RCC 7860 (cell line): ENCODE measurements at places on chromosomes 11 and 22.

DNA sequence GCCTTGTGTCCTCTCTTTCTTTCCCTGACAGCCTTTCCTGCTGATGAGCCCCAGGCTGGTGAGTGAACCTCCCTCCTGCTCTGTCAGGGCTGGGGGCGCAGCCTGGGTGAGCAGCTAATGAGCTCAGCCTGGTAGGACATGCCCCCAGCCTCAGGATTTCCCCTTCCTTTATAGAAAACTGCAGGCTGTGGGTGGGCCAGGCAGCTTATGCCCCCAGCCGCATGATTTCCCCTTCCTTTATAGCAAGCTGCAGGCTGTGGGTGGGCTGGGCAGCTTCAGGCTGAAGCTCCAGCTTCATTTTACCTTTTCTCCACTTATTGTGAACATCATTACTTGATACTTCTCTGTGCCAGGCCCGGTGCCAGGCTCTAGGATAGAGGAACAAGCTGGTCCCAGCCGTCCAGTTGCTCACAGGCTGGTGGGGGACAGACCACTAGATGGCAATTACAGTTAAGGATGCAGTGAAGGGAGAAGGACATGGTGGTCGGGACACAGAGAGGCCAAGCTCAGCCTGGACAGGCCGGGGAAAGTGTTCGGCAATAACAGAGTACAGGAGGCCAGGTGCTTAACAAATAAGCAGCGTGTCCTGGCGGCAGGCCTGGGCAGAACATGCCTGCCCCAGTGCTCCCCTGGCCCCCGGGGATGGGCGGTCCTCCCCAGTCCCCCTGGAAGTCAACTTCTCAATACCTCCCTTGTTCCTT is 5.3 kb downstream of the LGALS12 start:
- no peak for DNase-seq

GRCh38 chr11:132858223-132858622 is 674.1 kb downstream of the OPCML start:
- no peak for DNase-seq

- no peak for DNase-seq
Observed at GRCh38 chr11:130516554-130517505, 68.4 kb downstream of the ADAMTS15 start.

DNA sequence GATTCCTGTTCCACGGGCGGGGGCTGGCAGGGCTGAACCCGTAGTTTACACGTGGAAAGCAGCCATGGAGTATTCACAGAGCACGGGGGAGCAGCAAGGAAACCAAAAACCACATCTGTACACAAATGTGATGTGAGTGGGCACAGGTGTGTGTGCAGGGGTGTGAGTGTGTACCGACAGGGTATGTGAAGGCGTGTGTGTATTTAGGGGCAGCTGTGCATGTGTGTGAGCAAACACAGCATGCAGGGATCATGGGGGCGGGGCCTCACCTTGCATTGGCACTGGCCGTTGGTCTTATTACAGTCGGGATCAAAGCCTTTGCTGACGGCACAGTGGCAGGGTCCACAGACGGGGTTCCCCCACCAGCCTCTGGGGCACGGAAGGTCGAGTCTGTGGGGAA is 58.4 kb downstream of the TRMU start:
- DNase-seq = no peak

DNA sequence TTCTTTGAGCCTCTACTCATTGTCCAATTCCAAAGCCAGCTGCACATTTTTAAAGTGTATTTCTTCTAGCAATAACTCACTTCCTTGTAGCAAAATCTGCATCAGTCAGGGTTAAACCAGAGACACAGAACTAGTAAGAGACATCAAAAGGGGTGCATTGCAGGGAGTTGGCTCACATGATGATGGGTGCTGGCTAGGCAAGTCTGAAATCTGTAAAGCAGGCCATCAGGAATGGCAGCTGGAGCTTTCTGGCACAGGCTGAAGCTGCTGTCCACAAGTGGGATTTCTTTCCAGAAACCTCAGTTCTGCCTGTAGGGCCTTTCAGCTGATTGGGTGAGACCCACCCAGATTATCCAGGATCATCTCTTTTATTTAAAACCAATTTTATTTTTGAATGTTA is 698.1 kb downstream of the NTM start:
- no peak for DNase-seq

DNA sequence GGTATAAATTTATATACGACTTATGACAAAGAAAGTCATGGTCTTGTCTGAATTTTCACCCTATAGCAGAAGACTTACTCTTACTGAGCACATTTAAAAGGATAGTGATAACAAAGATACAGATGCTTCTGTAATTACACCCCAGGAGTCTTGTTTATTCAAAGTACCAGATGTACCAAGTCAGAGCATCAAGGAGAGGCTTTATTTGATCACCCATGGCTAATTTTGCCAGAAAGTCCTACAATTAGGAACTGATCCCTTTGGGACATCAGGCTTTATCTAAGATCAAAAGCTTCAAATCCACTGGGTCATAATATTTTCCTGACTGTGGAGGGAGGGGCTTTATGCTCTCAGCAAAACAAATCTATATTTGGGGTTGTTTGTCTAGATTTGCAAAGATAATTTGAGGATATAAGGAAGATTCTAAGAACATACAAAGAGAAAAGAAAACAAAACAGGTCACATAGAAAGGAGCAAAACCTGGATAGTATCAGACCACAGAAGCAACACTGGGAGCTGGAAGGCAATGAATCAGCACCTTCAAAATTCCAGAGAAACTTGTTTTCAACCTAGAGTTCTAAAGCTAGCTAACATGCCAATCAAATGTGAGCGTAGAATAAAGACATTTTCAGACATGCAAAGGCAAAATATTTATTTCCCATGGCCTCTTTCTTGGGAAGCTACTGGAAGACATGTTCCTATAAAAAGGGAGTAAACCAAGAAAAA is 124.8 kb upstream of the CSNK2A3 start:
- no peak for DNase-seq

GRCh38 chr11:68273026-68273738 is 1.4 kb upstream of the C11orf24 start:
- DNase-seq = no peak

DNA sequence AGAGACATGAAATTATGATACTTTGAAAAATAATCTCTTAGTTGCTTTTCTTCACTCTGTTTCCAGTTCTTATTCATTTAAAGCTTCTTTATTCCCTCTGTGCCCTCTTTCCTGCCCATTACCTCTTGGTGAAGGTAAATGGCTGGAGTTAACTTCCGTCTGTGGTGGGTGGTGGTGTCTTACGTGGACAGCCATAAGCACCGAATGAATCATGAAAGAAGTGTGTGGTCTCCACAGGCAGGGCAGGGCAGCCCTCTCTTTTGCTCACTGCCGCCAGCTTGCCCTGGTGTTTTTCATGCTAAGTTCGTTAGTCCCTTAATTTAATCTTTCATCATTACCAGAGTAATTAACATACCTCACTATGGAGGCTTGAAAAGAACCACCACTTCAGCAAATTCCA is 98.7 kb upstream of the SORL1-AS1 start:
- DNase-seq = no peak

- DNase-seq = peak; percentile 59
Observed at GRCh38 chr11:832529-833113, at the start of gene CD151. Gene CD151 (plus strand): TSS chr11:832952. CDS start chr11:836070, 3,118 bp downstream.

DNA sequence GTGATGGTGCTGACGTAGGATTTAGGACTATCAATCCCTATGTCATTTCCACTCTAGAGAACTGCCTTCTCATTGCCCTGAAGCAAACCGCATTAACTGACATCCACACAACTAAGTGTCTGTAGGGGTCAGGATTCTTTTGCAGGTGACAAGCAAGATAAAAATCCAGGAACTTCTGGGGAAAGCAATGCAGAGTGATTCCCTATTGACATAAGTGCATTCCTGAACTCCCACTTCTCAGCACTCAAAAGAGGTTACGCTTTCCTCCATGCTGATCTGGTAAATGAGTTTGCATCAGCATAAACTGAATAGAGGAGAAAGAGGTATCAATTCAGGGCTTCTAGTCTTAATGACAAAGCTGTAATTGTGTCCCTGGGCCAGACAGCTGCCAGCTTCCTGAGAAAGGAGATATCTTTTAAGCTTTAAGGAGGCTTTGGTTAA is 224.6 kb upstream of the ISX start:
- peak; percentile 88 for DNase-seq

- peak; percentile 93 for DNase-seq
Observed at GRCh38 chr22:44684506-44685383, 17.3 kb upstream of the PRR5 start.

- no peak for DNase-seq
Observed at GRCh38 chr11:102459393-102459792, 6.8 kb upstream of the TMEM123 start.

DNA sequence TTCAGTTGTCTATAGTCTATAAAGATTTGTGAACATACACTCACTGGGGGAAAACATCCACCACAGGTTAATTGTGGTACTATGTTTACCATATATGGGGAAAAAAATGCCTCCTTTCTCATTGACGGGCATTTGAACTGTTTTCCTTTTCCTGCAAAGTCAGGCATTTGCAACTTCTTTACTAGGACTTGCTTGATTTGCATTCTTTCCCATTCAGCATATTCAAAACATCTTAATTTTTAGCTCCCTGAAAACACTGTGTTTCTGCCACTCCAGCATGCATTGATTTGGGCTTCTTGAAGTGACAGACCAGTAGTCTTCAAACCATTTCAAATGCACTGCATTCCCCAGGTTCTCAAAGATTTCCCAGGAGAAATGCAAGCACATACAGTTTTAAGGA is 67.6 kb downstream of the INSC start:
- no peak for DNase-seq

DNA sequence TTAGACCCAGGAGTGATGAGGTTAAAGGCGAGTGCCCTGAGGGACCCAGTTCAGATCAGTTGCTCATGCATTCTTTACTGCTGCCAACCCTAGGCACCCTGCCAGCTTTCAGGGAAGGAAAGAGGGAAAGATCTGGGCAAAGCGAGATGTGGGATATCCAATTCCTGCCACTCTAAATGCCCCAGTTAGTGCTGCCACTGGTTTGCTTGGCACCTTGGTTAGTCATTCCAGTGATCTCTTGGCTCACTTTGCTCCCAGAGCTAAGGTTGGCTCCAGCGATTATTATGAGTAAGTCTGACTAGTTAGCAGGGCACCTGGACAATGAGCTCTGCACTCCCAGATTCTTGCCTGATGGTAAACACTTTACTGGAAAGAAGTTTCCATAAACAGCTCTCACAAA is 85.0 kb downstream of the INSC start:
- DNase-seq = peak; percentile 52

DNA sequence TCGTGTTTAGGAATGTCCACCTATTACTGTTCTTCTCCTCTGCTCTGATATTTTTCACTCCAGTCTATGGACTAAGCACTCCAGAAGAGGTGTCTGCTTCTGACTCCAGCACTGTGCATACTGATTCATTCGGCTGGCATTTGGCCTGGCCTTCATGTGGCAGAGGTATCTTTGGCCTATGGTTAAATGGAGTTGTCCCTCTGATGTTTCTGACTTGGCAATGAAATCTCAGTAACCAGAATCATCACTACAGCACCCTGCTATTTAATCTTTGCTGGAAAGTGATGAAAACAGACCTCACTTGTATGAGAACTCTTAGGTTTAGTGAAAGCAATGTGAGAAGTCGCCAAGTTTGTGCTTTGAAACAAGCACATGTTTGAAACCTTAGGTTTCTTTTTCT is 155.2 kb downstream of the MAML2 start:
- peak; percentile 79 for DNase-seq

DNA sequence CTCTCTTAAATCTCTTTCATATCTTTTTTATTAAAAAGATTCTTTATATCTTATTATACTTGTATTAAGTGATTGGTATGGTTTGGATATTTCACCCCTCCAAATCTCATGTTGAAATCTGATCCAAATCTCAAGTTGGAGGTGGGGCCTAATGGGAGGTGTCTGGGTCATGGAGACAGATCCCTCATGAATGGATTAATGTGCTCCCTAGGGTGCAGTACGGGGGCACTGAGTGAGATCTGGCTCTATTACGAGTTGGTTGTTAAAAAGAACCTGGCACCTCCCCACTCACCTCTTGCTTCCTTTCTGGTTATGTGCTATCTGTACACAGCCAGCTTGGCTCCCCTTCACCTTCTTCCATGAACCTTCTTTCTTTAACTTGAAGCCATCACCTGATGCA is 149.6 kb downstream of the CWF19L2 start:
- DNase-seq = no peak

DNA sequence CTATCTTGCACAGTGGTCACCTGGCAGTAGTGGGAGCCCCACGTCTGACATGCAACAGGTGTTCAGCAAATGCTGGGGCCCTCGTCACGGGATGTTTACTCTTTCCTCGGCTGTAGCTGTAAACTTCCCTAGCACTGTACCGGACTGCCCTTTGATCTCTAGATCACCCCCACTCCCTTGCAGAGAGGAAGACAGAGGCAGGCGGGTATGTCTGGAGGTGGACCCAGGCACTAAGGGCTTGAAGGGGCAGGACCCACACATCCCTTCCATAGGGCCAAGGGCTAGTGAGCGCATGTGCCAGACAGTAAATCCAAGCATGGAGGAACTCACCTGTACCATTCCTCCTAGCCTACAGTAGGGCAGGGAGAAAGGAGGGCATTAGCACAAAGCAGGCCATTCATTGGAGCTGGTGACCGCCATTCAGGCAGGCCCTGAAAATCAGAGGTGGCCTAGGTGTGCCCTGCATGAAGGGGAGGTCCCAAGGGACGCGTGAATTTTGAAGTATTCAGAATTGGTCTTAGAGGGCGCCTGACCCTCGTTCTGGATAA is 1.9 kb upstream of the SMTN start:
- DNase-seq = no peak

GRCh38 chr11:12060385-12060985 is 49.9 kb upstream of the MICAL2 start:
- no peak for DNase-seq
